NCI-H1105 treated with DMSO at 0.1 percent for 48 hours (cell line): ENCODE measurements at places on chromosomes 3 and 15.
A peak's percentile ranks its signal among the peaks of the same experiment; 100 is the strongest.

GRCh38 chr15:60899322-60899966, 329.7 kb downstream of the RORA start:
- DNase-seq: no peak

DNA sequence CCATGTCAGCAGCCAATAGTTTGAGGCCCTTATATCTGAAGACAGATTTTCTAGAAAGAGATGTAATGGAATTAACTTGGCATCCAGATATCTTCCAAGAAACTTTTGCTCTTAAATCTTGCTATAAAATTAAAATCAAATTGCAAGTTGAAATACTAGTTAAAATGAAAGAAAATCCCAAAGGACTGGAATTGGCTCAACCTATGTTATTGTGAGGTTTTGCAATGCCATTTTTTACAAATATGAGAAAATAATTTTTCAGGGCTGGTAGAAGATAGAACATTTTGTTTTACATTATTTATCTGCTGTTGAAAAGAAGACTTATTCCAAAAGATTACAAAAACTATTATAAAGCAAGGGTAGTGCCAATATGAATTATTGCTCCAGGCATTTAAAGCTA, 92.2 kb upstream of the AGTR1 start:
- no peak for DNase-seq

DNA sequence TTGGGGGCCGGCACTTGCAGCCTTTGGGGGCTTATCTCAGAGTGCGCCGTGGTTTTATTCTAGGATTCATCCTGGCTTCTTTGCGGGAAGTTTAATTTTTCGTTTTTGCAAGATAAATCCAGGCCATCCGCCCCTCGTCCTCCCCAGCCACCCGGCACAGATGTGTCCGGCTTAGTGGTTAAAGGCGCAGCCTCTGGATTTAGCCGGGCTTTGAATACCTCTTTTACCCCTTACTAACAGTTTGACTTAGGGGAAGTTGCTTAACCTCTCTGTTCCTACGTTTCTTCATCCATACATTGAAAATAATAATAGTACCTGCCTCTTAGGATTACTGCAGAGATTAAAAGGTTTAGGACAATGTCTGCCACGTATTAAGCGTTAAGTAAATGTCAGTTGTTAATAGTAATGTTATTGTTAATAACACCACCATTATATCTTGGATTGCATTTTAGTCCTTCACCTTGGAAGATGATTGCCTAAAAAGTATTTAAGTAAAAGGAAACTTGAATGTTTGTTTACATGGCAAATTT, 714 bp downstream of the ECT2 start:
- DNase-seq: peak; percentile 81

DNA sequence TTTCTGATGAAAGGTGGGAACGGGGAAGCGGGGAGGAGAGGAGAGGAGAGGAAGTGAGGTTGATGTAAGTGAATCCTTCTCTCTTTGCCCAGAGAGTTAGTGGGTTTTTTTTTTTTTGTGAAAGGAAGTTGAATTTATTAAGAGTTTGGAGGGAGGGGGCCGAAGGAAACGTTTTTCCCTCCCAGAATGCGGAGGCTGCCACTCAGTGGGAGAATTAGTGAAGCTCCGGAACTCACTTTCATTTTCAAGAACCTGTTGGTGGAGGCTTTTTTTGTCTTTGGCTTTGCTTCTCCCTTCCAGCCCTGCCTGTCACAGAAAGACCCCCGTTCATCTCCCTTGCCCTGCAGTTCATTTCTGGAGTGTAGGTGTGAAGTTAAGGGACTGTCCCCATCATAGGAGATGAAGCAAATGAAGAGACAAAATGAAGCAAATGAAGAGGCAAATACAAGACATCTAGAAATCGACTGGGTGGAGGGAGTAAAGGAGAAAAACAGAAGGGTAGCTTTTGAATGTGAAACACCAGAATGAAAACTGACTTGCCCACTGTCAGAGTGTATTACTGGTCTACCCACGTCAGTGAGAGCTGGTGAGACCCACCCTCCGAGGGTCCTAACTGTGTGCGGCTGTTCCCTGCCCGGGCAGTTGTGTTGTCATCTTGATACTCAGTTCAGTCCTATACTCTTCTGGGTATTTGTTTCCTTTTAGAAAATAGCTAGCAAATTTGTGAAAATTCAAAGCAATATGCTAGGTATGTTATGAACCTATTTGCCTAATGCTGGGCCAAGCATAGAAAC, 91.5 kb downstream of the ITPR1 start:
- no peak for DNase-seq
